NCI-H460 (cell line): ENCODE measurements at places on chromosomes 2 and 18. TPM values are rescaled to one million over a fixed set of nuclear protein-coding genes. Genes with fewer than 3 reads are reported as not detected.

- no peak for DNase-seq
Observed at GRCh38 chr2:128237911-128238697, 80.6 kb downstream of the HS6ST1 start.

DNA sequence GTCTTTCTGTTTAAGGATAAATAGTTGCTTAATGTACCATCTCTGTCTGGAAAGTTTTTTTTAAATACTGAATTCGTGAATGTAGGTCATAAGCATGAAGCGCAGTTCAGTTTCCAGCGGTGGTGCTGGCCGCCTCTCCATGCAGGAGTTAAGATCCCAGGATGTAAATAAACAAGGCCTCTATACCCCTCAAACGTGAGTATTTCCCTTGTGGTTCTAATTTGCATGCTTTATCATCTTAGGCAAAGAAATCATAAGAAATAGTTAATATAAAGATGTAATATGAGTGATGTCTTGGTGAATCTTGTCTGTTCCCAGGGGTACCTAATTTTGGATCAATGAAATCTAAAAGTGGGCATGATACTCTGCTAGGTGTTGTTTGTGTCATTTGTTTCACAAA is 1.5 kb downstream of the NDC80 start:
- DNase-seq: no peak

GRCh38 chr18:34834897-34835296 is 124.8 kb downstream of the DTNA start:
- no peak for DNase-seq

Gene LONRF2
- total RNA-seq: 3.2 and 4.3 TPM in 2 replicates
